ENCODE measurements at places on chromosomes 13 and 19.
A peak's percentile ranks its signal among the peaks of the same experiment; 100 is the strongest.

DNA sequence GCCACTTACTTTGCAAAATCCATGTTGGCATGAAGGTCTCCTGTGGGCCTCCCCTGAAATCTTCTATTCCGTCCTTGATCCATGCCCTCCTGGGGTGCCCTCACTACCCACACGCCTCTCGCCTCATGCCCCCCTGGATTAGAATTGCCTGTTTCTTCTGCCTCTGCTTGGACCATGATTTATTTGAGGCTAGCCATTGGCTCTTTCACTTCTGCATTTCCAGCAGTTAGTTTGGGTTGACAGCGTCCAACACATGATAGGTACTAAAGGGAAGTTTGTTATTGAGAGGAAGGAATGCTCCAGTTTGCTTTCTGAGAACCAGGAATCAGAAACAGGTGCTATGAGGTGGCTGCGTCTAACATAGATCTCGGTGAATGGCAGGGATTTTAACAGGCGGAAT, 30.5 kb upstream of the TPTE2 start:
- DNase-seq = no peak

GRCh38 chr19:677201-677600, 1.0 kb downstream of the FSTL3 start:
- DNase-seq = no peak

GRCh38 chr19:29662604-29663404, 2.5 kb upstream of the PLEKHF1 start:
- no peak for DNase-seq

GRCh38 chr13:97849305-97849704, 104.2 kb upstream of the IPO5 start:
- no peak for DNase-seq

DNA sequence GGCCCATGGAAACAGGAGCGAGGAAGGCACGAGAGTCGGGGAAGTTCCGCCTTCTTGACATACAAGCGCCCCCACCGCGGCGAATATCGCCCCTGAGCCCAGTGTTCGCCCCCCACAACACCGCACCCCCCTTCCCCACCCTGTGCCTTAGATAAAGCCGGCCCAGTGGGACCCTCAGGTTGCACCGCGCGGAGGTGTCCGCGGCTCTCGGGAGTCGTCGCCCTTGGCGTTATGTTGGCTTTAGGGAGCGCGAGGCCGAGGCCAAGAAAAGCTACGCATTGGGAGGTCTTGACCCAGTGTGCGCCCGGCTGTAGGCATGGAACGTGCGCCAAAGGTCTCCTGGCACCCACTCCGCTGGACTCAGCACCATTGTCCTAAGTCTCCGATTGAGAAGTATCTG, 603 bp upstream of the ZNF132 start:
- DNase-seq = no peak

DNA sequence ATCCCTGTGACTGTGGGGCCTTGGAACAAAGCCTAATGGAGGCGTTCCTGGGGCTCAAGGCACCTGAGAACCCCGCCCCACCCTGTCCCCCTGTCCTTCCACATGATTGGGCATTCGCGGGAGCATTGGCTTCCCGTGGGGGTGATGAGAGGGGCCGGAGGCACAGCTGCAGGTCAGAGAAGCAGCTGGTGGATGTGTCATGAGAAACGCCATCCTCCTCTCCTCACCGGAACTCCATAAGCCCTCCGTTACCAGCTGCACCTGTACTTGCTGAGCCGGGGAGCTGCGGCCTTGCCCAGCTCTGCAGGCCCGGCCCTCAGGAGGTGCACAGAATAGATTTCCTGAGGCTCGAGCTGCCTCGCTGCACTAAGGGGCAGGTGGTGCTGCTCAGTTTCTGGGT, 42.0 kb downstream of the CAPN12 start:
- no peak for DNase-seq

GRCh38 chr13:80469853-80470381, 129.0 kb upstream of the SPRY2 start:
- no peak for DNase-seq

GRCh38 chr13:96934889-96935489, 59.3 kb downstream of the OXGR1 start:
- no peak for DNase-seq

DNA sequence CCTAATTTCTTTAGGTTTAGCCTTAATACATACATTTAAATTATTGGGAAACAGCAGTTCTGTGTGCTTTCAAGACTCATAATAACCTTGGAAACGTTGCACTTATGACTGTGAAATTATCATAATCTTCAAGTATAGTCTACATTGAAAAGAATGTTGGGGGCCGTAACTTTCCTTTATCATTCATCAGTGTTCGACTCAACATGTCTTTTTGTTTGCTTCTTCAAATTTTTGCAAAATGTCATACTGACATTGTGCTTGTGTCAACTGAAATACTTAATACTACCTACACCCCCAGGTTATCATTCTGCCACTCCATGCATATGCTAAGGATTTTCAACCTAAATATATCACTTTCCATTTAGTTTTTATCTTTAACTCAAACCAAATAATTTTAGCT, 1562.9 kb downstream of the OLFM4 start:
- DNase-seq = no peak

DNA sequence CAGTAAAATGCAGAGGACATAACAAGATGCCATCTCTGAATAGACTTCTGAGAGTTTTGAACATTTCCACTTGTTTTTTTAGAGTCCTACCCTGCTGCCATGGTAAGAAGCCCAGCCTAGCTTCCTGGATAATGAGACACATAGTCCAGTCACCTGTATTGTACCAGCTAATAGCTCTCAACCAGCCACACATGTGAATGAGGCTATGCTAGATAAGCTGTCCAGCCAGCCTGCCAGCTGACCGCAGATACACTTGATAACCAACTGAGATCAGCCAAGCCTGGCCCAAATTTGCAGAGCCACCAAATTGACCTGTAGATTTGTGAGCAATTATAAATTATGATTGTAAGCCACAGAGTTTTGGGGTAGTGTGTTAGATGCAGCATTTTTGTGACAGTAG, 10.7 kb downstream of the RFXAP start:
- no peak for DNase-seq

DNA sequence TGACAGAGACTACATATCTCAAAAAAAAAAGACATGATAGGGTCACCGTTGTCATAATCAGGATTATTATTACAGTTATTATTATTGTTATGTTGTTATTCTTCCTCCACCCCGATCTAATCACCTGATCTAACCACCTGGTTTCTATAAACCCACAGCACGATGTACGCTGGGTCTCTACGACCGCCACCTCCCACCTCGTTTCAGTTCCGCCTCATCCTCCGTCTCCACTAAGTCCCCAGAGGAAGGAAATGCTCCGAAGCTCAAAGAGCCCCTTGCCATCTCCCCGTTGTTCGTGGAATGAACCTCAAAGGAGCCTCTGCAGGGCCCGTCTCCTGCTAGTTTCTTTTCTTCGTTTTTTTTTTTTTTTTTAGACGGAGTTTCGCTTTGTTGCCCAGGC, 15.9 kb upstream of the MEIS3 start:
- DNase-seq = no peak

GRCh38 chr19:10646456-10647159, 7.5 kb upstream of the ILF3 start:
- DNase-seq = no peak

GRCh38 chr19:34282611-34283519, 28.5 kb downstream of the GARRE1 start:
- DNase-seq = no peak

GRCh38 chr19:11633223-11633622, 35.9 kb downstream of the ZNF627 start:
- no peak for DNase-seq

DNA sequence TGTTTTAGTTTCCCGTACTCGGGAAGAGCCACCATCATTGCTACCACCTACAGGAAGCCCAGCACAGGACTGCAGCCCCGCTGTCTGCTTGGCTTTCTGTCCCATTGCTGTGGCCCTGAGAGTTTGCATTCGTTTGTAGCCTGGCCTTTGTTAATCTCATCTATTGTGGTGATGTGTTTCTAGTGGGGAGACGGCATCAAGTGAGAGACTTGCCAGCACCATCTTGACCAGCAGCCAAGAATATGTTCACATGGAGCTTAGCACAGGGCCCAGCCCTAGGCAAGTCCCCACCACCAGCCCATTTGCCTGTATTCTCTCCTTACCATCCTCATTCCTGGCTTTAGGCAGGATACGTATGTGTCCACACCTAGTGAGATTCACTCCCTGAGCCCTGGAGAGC, 17.3 kb upstream of the OVOL3 start:
- DNase-seq = no peak

DNA sequence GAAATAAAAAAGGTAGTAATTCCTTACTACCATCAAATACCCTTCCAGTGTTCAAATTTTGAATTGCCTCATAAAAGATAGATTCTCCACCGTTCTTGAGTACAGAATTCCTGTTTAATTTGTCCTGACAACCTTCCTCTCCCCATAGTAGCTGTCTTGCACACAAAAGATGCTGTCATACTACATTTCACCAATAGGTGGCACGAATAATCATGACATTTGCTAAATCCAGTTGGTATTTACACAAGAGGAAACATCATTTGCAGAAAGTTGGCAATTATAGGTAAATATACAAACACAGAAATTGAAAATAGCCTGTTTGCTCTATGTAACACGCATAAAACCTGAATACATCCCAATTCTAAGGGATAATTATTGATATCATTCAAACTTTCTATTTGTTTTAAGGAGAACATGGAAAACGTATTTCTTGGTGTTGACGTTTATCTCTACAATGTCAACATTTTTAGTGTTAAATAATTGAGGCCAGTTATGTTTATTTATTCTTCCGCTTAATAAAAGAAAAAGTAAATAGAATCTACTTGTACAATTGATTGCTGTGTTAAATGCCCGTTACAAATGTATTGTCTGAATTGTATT, 58.3 kb upstream of the CLDN10 start:
- no peak for DNase-seq

DNA sequence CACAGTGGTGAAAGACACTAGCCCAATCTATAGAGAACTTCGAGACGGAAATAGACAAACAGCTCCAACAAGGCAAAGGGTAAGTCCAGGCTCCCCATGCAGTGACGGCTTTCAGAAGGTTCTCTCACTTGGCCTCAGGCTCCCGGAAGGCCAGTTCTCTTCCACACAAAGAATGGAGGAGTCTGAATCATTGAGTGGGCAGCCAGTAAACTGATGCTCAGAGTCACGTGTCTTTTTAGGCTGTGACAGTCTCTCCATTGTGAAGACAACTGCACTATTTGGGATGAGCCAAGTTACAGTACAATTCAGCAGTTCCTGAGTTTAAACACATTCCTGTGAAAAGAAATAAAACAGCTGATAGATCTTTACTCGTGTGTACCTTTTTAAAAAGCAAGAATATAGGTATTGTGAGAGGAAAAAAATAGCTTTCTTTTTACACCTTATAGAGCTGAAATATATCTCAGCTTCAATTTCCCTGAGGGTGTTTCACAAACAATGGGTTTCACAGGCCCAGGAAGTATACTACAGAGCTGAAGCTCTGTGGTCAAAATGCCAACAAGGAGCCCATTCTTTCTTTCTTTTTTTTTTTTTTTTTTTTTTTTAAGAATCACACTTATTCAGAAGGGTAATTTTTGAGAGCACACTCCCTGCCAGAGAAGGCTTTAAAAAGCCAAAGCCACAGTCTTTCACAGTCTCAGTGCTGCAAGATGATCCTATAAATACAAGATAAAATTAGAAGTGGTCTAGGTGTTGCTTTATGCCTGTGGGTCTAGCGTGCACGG, 135.1 kb downstream of the FREM2 start:
- no peak for DNase-seq

- DNase-seq = no peak
Observed at GRCh38 chr19:16266586-16266942, 58.1 kb upstream of the KLF2 start.

DNA sequence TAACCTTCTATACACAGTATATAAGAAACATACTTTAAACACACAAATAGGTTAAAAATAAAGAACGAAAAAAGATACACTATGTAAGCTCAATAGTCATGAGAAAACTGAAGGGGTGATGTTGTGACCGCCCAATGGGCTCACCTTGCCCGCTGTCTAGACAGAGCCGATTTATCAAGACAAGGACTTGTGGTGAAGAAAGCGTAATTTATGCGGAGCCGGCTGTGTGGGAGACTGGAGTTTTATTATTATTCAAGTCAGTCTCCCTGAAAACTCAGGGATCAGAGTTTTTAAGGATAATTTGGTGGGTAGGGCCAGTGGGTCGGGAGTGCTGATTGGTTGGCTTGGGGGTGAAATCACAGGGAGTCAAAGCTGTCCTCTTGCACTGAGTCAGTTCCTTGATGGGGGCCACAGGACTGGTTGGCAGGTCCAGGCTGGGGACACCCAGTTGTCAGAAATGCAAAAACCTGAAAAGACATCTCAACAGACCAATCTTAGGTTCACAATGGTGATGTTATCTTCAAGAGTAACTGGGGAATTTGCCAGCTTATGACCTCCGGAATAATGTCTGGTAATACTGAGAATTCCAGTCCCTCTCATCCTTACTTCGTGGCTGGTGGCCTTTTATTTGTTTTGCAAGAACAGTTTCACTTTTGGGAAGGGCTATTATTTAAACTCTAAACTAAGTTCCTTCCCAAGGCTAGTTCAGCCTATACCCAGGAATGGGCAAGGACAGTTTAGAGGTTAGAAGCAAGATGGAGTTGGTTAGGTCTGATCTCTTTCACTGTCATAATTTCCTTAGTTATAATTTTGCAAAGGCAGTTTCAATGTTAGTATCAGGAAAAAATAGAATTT, 96.6 kb downstream of the UBL3 start:
- no peak for DNase-seq

DNA sequence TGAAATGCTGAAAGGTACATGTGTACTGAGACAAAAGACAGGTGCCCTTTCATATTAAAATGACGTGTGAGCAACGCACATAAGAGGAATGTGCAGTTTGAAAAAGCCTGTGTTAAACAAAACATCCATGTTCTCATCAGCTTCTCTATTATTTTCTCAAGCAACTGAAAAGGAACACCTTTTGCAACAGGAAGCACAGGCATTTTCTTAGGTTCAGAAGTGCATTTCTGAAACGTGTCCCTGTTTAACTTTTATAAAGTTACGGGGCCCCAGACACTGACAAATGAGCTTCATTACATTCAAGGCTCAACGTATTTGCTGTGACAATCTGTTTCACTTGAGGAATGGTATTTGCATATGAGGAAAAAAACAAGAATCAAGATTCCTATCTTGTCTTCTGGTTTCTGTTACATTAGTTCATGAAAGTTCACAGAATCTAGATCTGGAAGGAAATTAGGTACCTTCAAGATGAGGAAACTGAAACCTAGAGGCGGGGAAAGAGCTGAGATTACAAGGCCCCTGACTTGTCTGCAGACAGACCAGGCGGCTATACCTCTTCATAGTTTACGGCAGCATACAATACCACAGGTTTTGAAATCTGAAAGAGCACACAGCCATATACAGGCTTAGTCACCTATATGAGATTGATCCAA, 431.7 kb downstream of the KLF12 start:
- peak; percentile 54 for DNase-seq

DNA sequence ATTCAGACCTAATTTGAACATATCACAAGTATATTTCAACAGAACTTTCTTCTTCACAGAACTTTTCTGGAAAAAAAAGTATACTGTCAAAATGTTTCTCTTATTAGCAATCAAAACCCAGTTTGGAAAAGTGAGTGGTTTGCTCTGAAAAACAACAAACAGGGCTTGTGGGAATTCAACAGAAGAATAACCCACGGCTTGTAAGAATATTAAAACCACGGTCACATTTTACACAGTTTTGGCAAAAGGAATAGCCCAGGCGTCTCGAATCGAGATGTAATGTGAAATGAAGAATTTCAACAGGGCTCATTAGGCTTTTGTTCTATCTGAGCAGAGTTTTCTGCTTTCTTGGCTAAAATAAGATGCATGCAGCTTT, 70.7 kb downstream of the COL4A2 start:
- no peak for DNase-seq

Measured in GM06990 (cell line).